Cortex of kidney (tissue), 1 donor: ENCODE measurements at places on chromosomes 16 and 17.

- no peak for DNase-seq
Observed at GRCh38 chr17:83055911-83056582, 23.4 kb upstream of the METRNL start.

DNA sequence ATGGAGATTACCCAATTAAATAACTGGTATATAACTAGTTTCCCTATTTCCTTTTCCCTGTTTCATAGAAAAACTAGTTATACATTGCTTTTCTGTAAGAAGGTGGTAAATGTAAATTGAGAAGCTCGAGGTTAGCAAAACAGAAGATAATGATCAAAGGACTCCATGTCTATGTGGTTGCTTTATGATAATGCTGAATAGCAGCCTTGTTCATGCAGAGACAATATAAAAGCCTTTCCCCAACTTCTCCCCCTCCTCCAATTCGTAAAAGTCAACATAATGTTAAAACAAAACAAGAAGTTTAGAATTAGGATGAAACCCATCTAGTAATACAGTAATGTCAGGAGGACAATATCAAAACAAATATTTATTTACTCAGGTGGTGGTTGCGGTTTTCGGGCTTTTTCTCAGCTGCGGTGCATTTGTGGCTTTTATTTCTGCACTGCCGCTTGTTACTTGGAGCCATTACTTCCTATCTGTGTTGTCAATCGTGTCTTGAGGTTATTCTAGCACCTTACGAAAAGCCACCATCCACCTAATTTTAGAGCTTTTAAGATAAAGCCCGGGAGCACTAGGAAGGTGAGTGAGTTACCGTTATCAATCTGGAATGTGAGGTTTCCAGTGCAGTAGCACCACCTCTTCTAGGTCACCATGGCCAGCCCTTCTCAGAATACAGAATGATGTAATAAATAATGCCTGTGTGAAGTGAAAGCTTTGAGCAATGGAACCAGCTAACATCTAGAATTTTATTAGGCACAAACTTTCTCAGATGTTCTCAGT is 297.5 kb downstream of the CDH13 start:
- no peak for DNase-seq

DNA sequence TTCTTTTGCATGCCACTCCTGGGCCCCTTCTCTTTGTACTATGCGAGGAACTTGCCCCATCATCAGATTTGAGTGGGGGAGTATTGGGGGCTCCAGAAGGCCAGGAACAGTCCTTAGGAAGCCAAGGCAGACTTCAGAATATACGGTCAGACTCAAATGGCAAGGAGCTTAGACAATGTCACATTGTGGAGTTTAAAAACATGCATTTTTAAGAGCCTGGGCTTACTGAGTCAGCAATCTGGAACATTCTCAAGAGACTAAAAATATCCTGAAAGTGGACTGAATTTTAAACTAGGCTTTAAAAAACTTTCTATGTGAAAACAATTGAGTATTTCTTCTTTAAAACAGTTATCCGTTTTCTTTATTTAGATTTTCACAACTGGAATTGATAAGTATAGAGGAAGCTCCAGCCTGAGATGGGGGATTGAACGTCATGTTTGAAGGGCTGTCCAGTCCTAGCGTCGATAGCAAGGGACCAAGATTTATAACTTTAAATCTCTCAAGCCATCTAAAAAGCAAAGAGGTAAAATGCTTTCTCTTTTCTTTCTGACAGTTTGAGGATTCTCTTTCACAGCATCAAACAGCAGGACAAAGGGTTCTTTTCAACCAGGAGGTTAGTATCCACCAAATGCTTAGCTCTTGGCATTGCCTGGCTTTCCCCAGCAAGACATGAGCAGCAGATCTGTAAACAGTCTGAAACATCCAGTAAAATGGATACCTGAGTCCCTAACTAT is 45.8 kb upstream of the CDRT4 start:
- DNase-seq = no peak

DNA sequence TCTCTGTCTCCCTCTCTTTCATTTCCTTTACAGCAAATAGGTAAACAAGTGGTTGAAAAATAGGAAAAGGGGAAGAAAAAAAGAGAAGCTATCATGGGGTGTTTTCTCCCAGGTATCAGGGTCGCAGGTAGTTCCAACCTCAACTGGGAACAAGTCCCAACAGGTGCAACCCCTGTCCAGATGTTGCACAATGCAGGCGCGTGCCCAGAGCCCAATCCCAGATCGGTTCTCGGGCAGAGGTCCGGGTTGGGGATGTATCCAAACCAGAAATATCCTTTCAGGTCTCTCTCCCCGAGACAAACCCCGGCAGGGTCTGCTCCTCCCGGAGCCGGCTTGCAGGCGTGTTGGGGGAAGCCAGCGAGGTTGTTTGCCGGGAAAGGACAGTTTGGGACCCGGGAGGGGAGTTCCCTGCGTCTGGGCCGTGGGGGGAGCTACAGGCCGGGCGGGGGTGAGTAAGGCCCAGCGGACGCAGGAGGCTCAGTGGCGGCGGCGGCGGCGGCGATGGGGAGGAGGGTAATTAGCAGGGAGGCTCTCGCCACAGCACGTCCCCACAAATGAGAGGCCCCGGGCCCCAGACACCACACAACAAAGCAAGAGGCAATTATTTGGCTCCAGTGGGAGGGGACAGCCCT is 21.2 kb upstream of the SP6 start:
- DNase-seq = no peak
